ENCODE measurements at places on chromosomes 2 and 18.
A peak's percentile ranks its signal among the peaks of the same experiment; 100 is the strongest.

DNA sequence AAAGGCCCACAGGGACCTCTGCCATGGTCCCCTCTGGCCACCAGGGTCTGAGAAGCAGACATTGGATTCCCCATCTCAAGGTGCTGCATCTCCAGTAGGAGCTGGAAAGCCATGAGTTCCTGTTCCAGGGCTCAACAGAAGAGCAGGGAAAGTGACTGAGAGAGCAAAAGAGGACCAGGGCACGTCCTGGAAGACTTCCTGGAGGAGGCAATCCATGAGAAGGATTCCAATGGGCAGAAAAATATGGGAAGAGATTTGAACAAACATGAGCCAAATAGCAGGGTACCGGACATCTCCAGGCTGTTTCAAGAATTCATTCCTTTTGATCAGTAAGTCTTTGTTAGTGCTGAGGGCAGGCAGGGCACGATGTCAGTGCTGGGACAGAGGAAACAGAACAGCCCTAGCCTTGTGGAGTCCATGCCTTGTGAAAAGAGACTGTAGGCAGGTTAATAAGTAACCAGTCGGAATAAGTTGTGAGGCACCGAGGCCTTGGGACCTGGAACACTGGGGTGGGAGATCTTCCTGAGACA is 72.8 kb upstream of the TWIST2 start:
- DNase-seq = no peak

DNA sequence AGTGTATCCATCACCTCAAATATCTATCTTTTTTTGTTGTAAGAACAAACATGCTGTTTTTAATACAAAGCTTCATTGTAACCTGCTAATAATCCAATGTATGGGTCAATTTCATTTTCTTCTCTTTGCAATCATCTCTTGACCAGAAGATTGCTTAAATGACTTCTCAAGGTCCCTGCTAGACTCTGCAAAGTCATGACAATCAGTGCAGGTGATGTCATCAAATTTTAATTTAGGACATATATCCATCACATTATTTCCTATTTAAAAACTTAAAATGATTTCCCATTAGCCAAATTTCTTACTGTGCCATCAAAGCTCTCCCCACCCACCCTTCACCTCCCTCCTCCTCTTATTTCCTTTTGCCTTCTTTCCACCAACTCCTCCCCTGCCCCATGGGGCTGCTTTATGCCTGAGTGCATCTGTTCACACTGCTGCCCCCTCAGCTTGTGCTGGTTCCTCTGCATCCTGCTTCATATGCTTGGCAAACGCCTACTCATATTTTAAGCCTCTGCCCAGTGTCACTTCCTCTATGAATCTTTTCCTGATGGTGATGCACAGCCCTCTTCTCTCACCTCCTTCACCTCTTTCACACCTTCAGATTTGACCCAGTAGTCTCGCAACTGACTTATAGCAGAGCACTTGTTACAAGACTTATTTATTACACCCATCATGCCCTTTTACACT is 20.3 kb downstream of the PLEK start:
- no peak for DNase-seq

DNA sequence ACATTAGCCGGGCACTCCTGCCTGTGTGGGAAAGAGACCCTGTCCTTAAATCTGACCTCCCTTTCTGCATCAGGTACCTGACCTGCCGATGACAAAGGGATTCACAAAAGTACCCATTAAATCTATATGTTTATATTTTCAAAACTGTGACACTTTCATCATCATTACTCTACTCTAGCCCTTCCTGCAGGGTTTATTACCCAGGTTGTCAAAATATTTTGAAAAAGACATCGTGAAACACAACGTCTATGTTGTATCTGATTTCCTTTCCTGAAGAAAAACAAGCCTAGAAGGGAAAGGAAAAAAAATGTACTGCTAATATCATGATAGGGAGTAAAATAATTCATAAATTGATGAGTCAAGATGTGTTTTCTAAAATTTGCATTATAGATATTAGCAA is 15.2 kb upstream of the KYNU start:
- DNase-seq = no peak

- DNase-seq = no peak
Measured at GRCh38 chr2:176851889-176852483, 360.6 kb upstream of the HNRNPA3 start.

DNA sequence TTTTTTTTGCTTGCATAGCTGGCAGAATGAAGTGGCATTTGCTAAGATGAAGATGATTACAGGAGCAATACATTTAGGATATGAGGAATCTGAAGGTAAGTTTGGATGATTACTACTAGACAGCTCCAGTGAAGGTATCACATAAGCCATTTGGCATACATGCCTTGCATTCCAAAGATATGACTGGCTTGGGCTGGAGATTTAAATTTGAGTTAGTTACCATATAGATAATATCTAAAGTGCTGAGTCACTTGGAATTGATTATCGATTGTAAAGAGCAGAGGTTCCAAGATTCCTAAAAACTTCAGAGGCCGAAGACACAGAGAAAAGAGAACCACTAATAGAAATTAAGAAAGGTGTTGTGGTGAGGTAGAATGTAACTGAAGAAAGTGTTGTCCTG is 1026.4 kb downstream of the DSC3 start:
- no peak for DNase-seq

GRCh38 chr2:8219631-8220355 is 462.1 kb upstream of the ID2 start:
- DNase-seq = no peak

DNA sequence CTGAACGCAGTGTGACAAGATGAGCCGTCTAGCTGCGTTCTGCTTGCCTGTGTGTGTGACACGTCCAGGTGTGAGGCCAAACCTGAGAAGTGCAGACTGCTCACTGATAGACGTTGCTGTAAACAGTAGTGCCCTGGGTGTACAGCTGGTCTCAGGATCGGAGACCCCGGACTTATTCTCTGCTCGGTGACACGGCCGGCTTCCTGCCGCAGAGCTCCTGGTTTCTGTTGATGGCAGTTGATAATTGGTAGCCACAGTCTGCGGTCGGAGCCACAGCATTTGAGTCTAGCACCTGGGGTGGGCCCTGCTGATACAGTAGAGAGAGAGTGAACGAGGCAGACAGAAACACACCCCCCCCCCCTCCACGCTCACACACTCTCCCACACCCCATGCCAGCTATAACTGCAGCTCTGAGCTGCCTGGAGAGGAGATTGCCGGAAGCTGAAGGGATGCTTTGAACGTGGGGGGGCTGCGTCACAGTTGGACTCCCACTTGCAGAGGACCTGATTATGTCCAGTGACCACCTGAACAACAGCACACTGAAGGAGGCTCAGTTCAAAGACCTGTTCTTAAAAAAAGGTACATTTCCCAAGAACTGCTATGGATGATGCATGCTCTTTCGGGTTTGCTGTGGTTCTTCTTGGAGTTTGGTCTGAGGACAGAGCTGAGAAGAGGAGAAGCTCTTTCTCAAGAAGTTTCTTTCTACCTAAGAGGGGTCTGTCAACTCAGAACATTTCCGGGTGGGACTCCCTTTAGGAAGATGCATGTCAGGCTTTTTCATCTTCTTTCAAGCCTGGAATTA is 114.0 kb downstream of the FAM210A start:
- peak; percentile 70 for DNase-seq

DNA sequence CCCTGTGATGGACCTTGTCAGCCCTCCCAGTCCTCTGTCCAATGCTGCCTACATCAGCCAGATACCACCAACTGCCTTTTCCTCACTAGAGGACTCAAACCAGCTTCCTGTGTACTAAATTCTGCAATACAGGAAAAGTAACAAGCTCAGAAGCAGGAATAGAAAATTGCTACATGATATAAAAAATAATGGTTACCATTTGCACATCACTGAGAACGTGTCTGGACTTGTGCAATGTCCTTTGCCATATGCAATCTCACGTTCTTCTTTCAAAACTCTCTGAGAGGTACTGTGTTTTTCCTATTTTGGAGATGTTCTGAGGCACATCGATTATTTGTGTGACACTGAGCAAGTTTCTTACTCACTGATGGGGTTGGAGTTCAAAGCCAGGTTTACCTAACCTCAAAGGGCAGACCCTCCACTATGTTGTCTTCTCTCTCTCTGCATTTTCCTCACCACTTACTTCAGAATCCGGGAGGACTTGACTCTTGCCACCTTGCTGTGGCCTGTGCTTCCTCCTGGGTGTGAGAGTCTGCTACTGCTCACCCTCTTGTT is 12.1 kb downstream of the UPP2 start:
- no peak for DNase-seq

DNA sequence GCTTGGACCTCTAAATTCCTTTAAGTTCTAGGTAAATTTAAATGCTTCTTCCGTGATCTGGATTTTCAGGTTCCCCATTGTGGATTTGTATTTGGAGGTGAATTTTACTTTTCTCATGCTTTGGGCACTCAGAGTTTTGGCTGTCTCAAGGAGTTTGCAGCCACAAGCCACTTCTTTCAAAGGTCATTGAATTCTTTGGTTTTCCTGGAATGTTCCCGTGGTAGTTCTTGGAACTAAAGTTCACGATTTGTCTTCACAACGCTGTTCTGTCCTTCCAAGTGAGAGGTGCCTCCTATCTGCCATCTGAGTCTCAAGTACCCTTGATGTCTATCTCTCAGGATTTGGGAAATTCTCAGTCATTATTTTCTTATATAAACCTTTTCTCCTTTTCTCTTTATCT is 1438.7 kb upstream of the ZEB2 start:
- no peak for DNase-seq

DNA sequence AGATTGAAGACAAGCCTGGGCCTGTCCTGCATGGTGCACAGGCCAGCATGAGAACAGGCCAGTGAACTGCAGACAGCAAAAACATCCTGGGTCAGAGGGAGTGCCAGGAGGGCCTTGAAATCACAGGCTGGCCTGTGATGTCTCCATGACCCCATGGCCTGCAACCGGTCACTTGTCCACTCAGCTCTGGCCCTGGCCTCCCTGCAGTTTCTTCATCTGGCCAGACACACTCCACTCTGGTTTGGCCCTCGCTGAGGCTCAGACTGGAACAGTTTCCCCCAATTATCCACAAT is 12.6 kb downstream of the CYRIA start:
- DNase-seq = no peak

DNA sequence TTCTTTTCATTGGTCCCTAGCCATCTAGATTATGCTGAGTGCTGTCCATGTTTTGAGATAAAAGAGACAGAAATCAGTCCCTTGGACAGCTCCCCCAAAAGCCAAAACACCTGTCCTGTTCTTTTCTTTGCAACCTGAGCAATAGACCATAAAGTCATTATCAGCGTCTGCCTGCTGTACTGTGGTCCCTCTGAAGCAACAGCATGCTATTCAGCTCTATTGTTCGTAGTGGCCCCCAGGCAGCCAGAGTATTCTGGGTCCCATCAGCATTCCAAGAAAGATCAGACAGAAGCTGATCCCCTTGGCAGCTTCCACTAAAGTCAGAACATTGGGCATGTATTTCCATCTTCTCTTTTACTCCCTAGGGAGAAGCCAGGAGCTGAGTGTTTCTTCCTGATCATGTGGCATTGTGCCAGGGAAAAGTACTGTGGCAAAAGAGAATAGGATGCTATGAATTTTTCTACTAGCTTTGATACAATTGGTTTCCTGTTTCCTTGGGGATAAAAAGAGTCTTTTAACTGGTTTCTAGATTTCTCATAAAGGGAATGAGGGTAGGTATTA is 33.6 kb upstream of the ZSWIM2 start:
- DNase-seq = no peak

DNA sequence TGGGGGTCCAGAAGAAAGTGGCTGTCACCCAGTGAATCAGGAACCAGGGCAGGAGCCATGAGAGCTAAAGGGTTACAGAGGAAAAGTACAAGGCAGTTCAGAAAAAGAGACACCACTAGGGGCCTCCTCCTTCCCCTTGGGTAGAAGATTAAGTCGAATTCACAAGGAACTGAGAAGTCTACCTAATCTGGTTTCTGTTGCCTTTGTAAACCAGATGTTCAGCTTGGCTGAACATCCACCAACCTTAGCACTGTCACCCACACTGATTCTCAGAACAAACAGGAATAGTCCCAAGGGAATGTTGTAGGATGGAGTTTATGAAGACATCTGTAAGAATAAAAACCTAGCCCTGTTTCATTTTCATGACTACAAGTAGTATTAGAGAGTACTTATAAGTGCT is 90.4 kb upstream of the NOSTRIN start:
- no peak for DNase-seq

DNA sequence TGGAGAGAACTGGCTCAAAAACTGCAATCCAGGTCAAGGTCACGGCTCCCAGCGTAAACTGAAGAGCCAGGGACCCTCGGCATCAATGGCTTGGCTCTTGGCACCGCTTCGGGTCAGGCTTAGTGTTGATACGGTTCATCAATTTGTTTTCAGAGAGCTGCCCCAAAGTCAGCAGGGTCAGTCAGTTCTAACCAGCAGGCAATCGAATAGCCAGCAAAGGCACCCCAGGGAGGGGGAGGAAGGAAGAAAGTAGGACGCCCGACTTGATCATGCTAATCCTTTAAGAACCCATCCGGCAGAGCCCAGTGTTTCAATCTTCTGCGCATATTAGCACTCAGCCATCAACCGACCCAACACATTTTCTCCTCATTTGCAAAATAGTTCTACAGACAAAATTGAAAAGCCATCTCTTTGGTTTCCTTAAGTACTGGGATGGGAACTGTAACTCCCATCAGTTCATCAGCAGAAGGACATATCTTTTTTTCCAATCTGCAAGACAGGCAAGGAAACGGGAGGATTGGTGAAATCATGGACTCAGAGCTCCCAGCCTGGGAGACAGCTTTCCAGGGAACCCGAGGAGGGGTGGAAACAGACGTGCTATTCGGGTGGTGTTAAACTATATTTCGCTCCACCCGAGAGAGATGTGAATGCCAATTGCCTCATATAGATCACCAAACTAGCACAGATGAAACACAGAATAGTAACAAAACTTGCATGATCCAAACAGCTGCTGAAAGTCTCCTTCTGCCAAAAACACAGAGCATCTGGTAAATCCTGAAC is 40.7 kb upstream of the CABLES1 start:
- no peak for DNase-seq

GRCh38 chr2:188984680-188985079 is 10.5 kb downstream of the COL3A1 start:
- no peak for DNase-seq

GRCh38 chr18:421247-422155 is 79.0 kb downstream of the COLEC12 start:
- no peak for DNase-seq

DNA sequence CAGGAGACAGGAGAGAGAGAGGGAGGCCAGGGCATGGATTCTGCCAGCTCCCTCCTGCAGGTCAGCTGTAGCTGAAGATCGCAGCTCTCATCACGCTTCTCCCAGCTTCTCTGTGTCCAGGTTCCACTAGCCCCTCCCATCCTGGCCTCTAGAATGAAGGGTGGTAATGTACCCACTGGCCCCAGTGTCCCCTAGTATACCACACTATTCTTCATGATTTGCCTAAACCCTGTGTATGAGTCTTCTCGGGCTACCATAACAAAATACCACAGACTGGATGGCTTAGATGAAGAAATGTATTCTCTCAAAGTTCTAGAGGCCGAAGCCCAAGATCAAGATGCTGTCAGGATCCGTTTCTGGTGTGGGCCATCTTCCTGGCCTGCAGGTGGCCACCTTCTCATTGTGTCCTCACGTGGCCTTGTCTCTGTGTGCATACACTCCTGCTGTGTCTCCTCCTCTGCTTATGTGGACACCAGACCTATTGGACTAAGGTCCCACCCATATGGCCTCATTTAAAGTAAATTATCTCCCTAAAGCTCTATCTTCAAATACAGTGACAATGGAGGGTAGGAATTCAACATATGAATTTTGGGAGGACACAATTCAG is 77.3 kb downstream of the TNFRSF11A start:
- no peak for DNase-seq
